NCI-H748 treated with DMSO at 0.1 percent for 48 hours (cell line): ENCODE measurements at places on chromosomes 3 and 15.

- DNase-seq, result no peak
These were observed 89.7 kb downstream of the MAGI1 start for GRCh38 chr3:65948841-65949573.

DNA sequence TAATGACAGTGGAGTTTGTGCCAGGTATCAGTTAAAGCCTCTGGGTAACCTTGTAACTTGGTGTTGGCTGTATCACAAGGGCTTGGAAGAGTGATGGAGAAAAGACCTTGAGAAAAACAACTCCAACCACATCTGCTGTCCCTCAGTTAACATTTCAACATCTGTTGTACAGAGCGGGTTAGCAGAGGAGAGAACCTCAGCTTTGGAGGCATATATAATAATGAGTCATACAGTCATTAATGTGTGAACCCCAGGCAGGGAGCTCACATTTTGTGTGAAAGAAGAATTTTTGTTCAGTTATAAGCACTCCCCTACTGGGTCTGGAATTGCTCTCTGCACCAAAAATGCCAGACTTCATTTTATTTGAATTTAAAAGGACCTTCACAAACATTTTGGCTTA, 439.5 kb downstream of the PDCD6IP start:
- DNase-seq, result no peak

DNA sequence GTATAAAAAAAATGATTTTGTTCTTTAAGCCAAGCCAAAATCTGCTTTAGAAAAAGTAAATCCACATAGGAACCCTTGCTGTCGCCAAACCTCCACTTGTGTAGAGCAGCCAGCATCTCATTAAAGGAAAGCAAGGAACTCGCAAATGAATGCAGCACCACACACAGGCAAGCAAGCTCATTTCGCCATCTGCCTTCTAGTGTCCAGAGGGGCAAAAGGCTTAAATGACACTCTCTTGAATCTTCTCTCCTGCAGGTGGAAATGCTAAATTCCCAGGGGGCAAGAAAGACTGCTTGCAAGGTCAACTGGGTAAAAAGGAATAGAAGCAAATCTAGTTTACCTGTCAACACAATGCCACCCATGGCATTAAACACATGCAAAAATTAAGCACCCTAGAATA, 2.4 kb downstream of the MB21D2 start:
- DNase-seq, result peak; percentile 27

DNA sequence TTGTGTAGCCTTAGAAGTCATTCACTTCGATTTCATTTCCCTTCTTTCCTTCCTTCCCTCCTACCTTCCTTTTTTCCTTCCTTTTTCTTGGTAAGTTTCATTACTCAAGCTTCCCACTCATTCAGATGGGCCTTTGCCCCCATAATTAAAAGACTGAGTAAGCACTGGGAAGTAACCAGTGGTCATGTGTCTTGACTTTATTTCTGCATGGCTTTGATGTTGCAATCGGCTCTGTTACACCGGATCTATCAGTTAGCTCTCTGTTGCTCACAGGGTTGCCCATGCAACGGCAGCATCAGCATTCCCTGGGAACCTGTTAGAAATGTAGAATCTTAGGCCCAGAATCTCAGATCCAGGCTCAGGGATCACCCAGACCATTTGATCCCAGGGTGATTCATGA, 25.6 kb upstream of the LARS2 start:
- DNase-seq, result no peak

DNA sequence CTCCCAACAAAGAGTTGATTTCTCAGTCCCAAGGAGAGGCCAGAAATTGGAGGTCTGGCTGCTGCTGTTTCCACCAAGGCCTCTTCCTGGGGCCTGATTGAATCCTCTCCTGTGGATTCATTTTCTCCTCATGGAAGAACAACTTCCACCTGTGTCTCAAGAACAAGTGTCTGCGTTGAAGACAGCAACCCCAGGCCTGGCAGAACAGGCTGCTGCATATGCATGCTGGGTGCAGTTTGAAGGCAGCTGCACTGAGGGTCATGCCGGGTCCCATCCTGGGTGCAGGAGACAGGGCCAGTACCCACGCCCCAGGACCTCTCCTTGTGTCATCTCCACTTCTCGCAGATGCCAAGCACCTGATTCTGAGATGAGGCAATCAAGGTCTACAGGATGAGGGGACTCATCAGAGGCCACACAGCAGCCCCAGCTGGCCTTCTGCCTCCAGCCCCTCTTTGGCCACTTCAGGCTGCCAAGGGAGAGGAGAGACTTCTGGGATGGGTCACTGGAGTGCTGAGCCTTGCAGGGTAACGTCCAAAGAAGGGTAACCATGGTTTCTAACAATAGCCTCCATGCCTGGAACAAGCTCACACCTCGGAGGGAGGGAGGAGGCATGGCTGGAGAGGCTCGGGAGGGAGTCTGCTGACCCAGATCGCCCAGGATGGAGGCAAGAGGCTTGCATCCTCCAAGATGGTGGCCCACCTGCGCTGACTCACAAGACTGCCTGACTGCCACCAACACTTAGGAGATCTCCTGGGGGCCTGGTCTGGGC, 30.0 kb downstream of the HCN4 start:
- DNase-seq, result no peak

DNA sequence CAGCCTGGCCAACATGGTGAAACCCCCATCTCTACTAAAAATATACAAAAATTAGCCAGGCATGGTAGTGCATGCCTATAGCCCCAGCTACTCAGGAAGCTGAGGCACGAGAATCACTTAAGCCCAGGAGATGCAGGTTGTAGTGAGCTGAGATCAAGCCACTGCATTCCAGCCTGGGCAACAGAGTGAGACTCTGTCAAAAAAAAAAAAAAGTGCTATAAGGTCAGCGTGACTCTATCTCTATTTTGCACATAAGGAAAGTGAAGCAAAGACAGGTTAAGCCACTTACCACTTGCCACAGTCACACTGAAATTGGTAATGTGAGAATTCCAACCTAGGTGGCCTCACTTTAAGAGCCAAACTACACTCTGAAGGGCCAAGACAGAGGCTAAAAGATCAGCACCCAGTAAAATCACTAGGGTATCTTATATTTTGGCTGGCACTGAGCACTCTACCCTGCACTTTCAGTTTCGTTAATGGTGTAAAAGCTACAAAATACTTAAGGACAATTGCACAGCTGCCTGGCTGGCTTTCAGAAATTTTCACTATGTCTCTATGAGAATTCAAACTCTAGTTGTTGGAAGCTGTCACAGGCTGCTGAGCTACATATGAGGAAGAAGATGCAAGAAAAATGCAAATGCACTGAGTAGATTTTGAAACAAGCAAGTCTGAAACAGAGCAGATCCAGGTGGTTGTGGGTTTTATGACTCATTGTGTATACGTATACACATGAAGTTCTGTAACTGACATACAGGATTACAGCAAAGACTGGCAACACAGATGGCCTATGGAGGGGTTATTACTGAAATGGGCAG, 32.7 kb downstream of the TRANK1 start:
- no peak for DNase-seq

DNA sequence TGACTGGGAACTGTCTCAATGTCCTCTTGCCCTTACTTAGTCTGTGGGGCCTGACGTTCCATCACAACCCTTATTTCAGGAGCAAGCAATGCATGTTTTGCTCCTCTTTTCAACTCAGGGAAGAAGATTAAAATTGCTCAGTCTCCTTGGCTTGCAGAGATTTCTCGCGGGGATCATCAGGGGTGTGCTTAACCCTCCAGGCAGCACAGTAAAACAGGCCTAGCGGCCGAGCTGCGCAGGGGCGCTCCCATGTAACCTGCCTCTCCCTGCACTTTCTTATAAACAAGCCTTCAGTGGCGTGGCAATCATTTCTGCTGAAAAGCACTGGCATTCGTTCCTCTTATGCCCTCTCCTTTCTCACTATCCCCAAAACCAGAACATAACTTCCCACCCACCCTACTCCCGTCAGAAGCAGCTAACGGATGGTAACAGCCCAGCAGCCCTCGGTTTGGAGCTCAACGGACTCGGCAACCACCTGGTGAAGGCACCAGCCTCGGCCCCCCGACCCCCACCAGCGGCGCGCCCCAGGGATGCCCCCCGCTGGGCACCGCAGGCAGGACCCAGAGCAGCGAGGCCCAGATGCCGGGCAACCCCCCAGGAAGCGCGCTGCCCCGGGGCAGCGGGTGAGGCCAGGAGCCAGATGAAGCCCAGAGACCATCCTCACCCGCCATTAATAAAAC, 1.1 kb downstream of the MCF2L2 start:
- no peak for DNase-seq

- no peak for DNase-seq
These were observed 458.3 kb downstream of the MFSD1 start for GRCh38 chr3:159260049-159260662.

GRCh38 chr3:177830411-177830849, 633.1 kb upstream of the TBL1XR1 start:
- DNase-seq, result no peak

DNA sequence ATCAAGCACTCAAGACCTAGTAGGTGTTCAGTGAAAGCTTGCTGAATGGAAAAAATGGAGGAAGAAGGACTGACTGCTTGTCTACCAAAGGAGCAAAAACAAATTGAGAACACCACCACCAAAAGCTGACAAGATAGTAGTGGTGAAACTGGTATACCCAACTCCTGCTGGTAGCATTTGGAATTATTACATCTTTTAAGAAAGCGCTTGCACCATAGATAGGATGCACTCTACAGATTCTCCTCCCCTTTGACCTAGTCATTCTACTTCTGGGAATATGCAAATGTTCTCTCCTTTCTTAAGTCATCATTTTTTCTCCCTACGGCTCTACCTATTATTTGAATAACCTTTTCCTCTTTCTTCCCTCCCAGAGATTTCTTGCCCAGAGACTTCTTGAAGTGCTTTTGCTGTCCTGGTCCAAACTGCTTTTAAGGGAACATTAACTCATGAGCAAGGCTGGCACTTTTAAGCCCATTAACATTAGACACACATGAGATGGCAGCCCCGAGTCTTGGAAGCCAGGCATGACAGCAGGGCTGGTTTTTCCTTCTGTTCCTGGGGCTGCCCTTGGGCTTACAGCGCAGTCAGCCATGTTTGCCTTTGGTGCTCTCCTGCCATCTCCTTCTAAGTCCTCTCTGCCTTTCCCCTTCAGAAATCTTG, 75.0 kb upstream of the TLE3 start:
- DNase-seq, result no peak

- no peak for DNase-seq
These were observed 37.5 kb downstream of the EPHB1 start for GRCh38 chr3:134832585-134832984.

- no peak for DNase-seq
These were observed 89.1 kb downstream of the XXYLT1 start for GRCh38 chr3:195181741-195182469.

GRCh38 chr3:39668420-39668819, 141.0 kb upstream of the MYRIP start:
- DNase-seq, result peak; percentile 15

DNA sequence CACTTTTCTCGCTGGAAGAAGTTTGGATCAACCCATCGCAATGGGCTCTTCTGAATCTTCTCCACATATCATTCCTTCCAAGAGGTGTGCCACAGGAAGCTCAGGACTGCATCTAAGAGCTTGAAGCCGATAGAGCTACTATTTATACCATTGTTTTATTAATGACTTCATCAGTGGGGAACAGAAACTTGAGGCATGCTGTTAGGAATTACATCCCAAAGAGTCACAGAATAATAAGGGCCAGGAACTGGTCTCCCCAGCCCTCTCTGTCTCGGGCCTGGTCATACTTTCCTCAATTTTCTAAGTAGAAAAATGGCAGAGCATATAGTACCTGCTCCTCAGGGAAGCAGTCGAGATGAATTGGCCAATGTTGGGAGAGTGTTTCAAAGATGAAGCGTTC, 16.9 kb upstream of the C15orf61 start:
- DNase-seq, result no peak

GRCh38 chr3:63022114-63022513, 146.9 kb upstream of the CADPS start:
- DNase-seq, result no peak

DNA sequence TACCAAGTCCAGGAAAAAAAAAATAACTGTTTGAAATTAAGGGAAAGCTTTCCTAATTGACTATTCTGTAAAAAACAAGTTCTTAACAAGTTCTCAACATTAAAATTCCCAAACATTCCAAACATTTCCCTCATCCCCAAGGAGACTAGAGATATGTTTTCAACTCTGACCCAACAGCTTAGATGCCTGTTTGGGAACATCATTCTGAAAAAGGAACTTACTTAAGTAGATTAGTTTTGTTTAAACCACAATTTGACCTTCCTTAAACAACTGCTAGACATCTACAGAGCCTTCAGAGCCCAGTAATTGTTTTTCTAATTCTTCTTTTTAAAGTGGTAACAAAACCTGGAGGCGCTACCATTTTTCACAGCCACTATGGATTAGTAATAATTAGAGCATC, 12.8 kb downstream of the UBR1 start:
- no peak for DNase-seq

GRCh38 chr3:54251705-54252104, 129.4 kb downstream of the CACNA2D3 start:
- no peak for DNase-seq

GRCh38 chr15:73983211-73983727, 8.8 kb downstream of the STOML1 start:
- DNase-seq, result no peak

DNA sequence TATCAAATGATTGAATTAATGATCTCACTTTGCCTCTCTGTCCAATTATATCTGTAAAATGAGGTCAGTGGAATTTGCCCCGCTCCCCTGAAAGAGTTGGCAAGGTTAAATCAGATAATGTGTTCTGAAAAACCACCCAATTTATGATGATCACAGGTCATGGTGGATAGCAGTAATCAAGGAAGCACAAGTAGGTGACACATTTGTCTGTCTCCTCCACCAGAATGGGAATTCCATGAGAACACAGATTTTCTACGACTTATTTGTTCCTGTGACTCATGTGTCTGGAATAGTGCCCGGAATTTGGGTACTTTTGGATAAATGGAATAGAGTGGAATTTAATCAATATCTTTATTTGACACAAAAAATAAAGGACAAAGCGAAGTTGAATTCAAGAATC, 220.9 kb upstream of the SUCLG2 start:
- no peak for DNase-seq
